Left colon (tissue), 2 donors: ENCODE measurements at places on chromosomes 13 and 19.
A peak's percentile ranks its signal among the peaks of the same experiment; 100 is the strongest.

DNA sequence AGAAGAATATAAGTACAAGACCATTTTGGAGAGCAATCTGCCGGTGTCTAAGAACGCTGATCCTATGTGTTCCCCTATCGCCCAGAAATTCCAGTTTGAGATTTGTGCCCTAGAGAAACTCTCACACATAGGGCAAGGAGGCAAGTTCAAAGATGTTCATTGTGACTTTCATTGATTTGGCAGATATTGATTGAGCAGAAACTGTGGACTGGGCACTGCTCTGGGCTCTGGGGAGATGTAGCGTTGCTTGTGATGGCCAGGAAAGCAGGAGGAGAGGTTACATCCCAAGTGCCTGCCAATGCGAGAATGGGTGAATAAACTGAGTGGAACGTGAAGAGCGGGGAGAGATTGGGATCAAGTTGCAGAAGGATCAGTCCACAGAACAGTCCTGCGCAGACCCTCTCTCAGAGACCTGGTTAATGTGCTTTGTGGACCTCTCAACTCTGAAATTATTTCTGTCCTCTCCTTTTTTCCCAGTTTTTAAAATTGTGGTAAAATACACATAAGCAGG is 123.9 kb upstream of the PEG3 start:
- no peak for DNase-seq

GRCh38 chr13:44651209-44651608 is 75.1 kb upstream of the TSC22D1 start:
- no peak for DNase-seq

DNA sequence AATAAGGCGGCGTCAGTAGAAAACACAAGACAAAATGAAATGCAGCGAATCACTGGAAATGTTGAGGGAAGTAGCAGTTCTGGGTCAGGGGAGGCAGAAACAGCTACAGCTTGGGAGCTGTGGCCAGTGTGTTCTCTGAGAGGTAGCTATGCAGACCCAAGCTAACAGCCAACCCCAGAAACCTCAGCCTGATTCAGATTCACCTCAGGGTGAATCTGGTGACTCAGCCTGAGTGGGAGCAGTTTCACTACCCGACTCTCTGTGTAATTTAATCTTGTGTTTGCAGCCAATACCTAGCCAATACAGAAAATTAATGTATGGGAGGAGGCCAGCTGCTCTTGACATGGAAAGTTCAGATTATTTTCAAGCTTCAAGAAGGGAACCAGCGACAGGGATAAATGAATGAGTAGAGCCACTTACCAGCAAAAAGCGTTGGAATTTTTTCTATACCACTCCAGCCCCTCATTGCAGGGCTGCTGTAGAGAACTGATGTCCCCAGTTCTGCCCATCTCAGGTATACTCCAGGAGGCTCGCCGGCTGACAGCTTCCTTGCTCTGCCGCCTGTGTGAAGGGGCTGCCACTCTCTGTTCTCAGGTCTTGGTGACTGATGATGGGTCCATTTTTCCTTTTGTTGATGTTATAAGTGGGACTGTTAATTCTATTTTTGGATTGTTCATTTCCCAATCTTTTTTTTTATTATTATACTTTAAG is 8.9 kb downstream of the IGFL3 start:
- no peak for DNase-seq

DNA sequence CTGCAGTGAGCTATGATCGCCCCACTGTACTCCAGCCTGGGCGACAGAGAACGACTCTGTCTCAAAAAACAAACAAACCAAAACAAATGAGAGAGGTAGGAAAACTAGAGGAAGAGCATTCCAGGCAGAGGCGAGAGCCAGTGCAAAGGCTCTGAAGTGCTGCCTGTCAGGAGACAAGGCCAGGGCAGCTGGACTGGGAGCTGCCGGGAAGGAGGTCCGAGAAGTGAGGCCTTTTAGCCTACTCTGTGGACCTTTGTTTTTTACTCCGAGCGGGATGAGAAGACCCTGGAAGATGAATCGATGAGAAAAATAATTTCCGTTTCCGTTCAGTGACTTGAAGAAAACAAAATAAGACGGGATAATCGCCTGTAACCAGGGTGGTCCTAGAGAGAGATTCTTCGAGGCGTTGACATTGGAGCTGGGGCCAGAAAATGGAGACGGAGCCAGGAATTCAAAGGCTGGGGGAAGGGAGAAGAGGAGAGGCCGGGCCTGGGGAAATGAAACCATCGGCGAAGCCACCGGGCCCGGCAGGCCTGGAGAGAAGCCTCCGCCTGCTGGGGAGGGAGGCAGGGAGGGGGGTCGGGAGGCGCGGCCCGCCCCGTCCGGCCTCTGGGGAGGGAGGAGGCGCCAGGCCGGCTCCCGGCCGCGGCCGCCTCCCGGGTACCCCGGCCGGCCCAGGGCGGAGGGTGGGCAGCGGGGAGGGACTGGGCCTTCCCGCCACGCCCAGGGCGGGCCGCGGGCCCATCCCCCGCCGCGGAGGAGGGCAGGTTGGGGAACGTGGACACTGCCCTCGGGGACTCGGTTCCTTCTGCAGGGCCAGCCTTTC is 7.8 kb upstream of the SERTAD1 start:
- DNase-seq = peak; percentile 88

- no peak for DNase-seq
Observed at GRCh38 chr13:95679722-95680121, 2.8 kb downstream of the DNAJC3 start.

- DNase-seq = no peak
Observed at GRCh38 chr13:109773276-109773675, 13.1 kb downstream of the IRS2 start.

GRCh38 chr19:46892252-46893179 is 31.7 kb downstream of the ARHGAP35 start:
- DNase-seq = no peak

DNA sequence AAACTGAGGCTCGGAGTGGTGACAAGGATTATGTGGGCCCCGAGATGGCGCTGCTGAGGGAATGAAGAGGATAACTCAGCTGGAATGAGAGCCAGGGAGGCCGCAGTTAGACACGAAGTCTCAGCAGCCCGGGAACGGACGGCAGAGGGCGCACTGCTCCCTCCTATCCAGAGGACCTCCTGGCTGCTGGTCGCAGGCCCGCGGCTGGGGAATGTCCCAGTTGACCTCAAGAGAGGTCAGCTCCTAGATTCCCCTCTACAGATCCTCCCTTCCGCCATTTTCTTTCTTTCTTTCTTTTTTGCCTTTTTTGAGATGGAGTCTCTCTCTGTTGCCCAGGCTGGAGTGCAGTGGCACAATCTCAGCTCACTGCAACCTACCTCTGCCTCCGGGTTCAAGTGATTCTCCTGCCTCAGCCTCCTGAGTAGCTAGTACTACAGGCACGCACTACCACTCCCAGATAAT is 24.1 kb upstream of the ASPDH start:
- DNase-seq = peak; percentile 56

- no peak for DNase-seq
Observed at GRCh38 chr19:35663981-35664380, 2.3 kb upstream of the UPK1A start.

GRCh38 chr19:46392837-46393236 is 20.5 kb downstream of the CCDC8 start:
- no peak for DNase-seq

DNA sequence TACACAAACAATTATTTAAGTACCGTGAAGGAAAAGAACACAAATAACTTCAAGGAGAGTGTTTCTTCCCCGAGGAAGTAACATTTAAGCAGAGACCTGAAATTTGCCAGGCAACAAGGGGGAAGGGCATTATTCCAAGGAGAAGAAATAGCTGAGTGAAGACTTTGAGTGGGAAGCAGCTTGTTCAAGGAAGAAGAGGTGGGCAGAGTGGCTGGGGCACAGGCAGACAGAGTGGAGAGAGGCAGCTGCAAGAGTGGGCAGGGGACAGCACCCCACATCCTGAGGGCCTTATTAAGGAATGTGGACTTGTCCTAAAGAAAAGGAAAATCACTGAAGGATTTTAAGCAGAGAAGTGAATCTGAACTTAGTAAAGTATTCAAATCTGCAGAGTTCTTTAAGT is 4.7 kb upstream of the DCLK1 start:
- DNase-seq = no peak

GRCh38 chr19:10010247-10010691 is at the start of gene COL5A3:
Gene COL5A3, minus strand, starts transcription at chr19:10010504. Its CDS starts 119 bp downstream, at chr19:10010385.
- DNase-seq = peak; percentile 48

GRCh38 chr13:72586518-72586917 is 140.9 kb downstream of the MZT1 start:
- no peak for DNase-seq

- DNase-seq = no peak
Observed at GRCh38 chr13:68439817-68440216, 1209.7 kb upstream of the PCDH9 start.

GRCh38 chr13:28678809-28679208 is 19.9 kb downstream of the POMP start:
- no peak for DNase-seq

DNA sequence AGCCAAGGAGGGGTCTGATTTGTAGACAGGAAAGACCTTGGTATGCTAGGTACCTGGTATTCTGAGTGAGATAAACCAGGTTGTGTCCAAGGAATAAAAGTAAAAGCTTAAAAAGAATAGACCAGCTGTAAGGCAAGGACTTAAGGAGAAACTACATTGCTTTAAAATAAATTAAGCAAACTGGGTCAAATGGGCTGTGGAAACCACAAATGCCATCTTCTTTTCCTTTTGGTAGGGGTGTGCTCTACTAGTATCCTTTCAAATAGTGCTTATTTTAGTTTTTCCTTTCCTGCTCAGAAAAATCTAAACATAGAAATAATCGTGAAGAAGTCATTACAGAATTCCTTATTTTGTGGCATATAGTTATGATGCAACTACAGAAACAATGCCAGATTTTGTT is 138.6 kb upstream of the KLF12 start:
- DNase-seq = no peak

DNA sequence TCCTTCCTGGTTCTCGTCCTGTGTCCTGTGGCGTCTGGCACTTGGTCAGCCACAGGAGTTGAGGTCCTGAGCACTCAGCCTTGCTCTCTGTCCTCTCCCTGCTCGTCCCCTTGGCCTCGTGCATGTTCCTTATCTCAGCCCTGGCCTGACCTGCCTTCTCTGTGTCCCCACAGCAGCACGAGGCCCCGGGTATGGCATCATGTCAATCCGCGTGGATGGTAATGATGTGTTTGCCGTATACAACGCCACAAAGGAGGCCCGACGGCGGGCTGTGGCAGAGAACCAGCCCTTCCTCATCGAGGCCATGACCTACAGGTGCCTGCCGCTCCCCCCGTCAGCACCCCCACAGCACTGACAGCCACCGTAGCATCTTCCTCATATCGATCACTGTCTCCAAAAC is 4.7 kb downstream of the B3GNT8 start:
- DNase-seq = no peak

DNA sequence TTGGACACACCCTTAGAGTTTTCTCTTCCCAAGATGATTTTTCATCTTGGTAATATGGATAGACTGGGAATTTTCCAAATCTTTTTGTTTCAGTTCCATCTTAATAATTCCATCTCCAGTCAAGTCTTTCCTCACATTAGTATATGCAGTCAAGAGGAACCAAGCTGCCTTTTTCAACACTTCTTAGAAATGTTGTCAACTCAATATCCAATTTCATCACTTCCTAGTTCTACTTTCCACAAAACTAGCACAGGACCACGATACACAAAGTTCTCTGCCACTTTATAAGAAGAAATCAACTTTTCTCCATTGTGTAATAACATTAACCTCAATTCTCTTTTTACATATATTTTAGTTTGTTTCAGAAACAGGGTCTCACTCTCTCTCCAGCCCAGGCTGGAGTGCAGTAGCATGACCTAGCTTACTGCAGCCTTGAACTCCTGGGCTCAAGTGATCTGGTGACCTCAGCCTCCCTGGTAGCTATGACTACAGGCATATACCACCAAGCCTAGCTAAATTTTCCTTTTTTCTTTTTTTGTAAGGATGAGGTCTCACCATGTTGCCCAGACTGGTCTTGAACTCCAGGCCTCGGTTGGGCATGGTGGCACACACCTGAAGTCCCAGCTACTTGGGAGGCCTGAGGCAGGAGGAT is 15.5 kb downstream of the ZNF443 start:
- no peak for DNase-seq

DNA sequence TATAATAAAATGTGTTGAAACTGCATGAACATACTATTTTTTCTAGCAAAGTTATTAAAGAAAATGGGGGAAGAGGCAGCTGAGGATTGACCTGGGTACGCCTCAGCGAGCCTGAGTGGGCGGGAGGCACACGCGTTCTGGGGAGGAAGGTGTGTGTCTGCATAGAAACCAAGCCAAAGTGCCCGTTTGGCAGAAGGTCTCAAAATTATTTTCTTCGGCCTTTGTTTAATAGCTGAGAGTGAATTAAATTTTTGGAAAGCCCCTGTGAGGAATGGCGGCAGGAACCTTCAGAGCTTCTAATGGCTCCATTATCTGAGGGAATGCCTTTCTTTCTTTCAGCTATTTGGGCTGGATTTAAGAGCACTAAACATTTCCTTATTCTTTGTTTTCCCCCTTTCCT is 5.2 kb downstream of the ZIC2 start:
- no peak for DNase-seq

GRCh38 chr13:60857698-60858097 is 460.7 kb downstream of the TDRD3 start:
- DNase-seq = no peak

DNA sequence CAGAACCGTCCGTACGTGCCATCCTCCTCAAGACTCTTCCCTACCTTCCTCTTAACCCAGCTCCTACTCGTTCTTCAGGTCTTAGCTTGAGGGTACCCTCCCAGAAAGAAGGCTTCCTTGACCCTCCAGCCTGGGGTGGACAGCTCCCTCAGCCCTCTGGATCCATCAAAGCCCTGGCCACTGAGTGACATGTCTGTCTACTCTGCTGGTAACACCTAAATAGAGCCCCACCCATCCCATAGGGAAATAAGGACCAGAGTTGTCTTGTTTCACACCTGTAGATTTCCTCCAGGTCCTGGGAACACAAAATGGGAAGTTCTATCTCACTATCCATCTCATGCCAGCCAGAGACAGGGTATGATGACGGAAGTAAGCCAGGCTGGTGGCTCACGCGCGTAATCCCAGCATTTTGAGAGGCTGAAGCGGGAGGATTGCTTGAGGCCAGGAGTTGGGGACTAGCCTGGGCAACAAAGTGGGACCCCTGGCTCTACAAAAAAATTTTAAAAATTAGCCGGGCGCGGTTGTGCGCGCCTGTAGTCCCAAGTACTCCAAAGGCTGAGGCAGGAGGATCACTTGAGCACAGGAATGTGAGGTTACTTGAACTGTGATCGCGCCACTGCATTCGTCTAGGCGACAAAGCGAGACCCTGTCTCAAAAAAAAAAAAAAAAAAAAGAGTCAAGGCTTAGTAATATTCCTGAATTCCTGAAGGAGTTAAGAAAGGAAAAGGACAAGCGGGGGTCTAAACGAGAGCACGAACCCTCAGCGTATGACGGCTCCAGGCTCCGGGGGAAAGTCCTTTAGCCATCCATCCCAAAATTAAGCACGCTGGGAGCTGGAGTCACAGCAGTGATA is 566 bp upstream of the CCDC97 start:
- DNase-seq = peak; percentile 42

- peak; percentile 90 for DNase-seq
Observed at GRCh38 chr19:56080669-56081401, 40.3 kb downstream of the ZNF787 start.

- no peak for DNase-seq
Observed at GRCh38 chr19:46648961-46649960, 11.7 kb downstream of the DACT3 start.

- DNase-seq = no peak
Observed at GRCh38 chr19:17841371-17841809, 6.4 kb downstream of the JAK3 start.

GRCh38 chr13:73110814-73111213 is 52.0 kb downstream of the KLF5 start:
- DNase-seq = no peak
